NCI-H2081 treated with DMSO at 0.1 percent for 48 hours (cell line): ENCODE measurements at places on chromosomes 12 and 14.

- no peak for DNase-seq
Observed at GRCh38 chr14:88792473-88793258, at the start of gene EML5. TSS of gene EML5 (minus strand) at chr14:88792953. CDS start at chr14:88792503, 450 bp downstream.

DNA sequence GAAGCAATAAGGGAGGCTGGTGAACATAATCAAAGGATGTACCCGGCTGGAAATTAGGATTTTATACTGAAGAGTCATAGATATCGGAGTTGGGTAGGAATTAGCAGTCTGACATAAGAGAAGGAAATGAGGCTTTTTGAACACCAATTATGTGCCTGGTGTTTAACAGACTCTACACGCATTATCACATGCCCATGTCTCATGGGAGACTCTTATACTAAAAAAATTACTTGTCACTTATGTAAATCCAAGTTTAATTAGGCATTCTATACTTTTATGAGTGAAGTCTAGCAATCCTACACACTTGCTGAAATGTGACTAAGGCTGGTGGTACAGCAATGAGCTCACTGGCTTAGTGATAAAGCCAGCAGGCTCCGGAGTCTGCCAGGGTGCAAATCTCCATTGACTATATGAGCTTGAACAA is 93.5 kb downstream of the NUAK1 start:
- DNase-seq: no peak

GRCh38 chr12:132967736-132968135 is 11.6 kb upstream of the ZNF605 start:
- DNase-seq: no peak

GRCh38 chr14:42224053-42224888 is 617.6 kb downstream of the LRFN5 start:
- no peak for DNase-seq

GRCh38 chr12:132886529-132887477 is 602 bp downstream of the CHFR start:
- DNase-seq: no peak

DNA sequence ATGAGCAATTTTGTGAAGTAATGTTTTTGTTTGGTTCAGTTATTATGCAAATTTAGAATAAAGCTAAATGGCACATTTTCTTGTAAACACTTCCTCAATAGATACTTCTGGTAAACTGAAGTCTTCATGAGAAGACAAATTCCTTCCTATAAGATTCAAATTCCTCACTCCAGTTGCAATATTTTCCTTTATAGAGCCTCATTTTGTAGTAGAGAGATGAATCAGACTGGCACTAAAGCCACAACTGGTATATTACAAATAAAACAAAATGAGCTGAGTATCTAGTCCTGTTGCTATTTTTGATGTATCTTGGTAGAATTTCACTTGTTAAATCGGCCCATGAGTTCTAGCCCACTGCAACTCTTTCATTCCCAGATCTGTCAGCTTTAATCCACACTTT is 5.5 kb downstream of the LGR5 start:
- no peak for DNase-seq

- DNase-seq: no peak
Observed at GRCh38 chr12:52007982-52008510, 1.3 kb downstream of the TAMALIN start.

DNA sequence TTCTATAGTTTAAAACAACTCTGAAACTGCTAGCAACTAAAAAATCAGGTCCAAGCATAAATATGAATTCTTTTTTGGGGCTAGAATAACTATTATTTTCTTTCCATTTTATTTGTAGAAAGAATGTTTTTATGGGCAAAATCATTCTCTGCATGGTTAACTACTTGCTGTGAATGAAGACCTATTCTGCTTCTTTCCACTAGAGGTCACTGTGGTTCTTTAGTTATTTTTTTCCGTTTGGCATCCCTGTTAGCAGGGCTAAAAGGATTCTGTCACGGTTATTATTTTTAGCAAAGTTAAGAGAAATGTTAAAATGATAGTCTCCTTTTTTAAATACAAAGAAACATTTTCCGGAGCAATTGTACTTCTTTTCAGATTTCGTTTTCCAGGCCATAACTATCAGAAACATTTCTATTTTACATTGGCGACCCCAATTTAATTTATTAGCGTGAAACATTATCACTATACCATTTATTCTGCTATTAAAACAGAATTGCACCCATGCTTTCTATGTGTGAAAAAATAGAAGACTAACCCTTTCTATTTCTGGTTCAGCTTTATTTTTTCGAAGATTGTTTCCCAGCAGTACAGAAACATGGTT is 404.8 kb downstream of the ATP23 start:
- DNase-seq: peak; percentile 30

- no peak for DNase-seq
Observed at GRCh38 chr14:55607386-55607785, 27.4 kb downstream of the KTN1 start.

DNA sequence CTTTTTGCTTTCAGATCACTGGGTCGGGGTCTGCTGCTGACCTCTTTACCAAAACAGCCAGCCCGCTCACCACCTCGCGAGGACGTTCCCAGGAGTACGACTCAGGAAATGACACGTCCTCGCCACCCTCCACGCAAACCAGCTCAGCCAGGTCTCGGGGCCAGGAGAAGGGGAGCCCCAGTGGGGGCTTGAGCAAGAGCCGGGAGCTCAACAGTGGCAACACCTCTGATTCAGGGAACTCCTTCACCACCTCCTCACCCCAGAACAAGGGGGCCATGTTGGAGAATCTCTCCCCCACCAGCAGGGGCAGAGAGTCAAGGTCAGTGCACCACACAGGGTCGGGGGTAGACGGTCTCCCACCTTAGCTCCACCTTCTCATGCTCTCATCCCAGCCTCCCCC is 33.4 kb upstream of the HSPB8 start:
- DNase-seq: no peak

GRCh38 chr12:108009442-108010070 is 119.5 kb upstream of the WSCD2 start:
- DNase-seq: no peak

DNA sequence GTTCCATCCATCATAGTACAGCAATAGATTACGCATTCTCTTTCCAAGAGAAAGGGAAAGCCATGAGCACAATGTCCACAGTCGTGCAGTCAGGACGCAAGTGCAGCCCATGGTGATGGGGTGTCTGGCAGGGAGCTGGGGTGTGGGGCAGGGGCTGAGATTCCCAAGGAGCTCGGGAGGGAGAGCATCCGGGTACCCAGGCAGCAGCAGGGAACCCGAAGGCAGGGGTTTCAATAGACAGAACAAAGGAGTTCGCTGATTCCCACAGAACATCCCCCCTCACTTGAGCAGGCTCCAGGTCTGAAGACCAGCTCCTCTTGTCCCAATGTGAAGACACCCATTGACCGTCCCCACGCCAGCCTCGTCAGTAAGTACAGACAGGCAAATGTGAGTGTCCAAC is 13.5 kb downstream of the ANHX start:
- DNase-seq: no peak

DNA sequence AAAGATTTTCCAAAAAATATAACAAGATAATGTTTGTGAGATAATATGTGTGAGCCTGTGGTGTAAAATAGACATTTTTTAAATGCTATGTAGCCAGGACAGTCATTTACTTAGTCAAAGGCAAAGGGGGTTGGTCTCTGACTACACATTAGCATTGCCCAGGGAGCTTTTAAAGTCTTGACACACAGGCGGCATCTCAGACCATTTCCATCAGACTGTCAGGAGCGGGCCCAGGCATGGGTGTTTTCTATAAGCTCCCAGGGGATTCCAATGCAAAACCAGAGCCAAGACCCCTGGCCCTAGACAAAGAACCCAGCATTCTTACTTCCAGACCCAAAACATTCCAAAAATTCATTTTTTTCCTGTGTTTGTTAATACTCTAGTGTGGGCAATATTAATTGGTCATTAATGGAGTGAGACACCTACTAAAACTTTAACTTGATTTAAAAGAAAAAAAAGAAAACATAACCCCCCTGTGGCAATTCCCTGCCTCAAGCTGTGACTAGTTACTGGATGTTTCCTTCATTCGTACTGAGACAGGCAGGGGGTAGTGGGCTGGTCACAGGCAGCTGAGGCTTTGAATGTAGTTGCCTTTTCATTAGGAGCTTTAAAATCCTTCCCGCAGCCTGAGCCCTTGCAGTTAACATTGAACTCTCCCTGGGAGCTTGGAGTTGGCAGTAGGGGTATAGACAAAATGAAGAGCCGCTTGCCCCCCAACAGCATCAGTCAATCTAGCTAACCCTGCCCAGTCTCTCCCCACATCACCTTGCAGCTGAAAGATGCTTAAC is 103.7 kb downstream of the CMKLR1 start:
- no peak for DNase-seq

DNA sequence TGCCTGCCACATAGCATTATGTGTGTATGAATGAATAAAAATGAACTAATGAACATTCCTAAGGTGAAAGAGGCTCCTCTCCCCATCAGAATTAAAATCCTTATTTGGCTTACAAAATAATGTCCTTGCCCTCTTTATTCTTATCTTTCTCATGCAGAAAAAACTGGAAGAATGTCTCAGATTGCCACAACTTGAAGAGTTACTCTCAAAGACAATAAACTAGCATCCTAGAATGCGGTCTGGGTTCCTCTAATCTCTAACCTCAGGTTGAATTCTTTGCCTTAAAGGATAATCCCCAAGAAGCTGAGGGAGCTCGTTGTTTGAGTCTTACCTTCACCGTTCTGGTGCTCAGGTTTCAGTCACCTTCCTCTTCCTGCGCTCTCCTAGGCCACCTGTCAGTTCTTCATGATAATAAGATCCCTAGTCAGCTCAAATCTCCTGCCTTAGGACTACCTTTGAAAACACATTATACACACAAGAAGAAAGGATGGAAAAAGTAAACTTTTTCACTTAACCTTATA is 147.1 kb downstream of the PHLDA1 start:
- DNase-seq: no peak

DNA sequence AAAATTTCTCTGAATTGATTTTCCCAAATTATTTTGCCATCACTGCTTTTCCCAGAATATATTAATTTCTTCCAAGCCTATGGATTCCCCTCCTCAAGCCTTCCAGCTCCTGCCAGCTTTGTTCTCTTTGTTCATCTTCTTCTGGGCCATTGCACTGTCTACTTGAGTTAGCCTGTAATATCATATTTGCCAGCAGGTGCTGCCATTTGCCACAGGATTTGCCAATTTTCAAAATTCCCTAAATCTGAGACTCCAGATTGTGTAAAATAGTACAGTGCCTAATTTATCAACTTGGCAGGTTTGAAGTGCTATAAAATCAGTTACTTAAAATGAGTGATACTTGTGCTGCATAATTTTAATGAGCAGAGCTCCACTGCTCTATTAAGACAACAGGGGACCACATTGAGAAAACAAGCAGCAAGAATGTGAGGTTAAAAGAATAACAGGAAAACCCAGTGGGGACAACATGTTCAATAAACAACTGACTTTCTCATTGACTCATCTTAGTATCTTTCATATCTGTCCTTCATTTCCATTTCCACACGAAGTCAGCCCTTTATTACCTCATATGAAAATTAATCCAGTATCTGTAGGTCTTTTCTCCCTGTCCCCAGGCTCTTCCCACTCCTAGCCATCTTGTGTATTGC is 84.6 kb upstream of the CCDC196 start:
- peak; percentile 15 for DNase-seq

DNA sequence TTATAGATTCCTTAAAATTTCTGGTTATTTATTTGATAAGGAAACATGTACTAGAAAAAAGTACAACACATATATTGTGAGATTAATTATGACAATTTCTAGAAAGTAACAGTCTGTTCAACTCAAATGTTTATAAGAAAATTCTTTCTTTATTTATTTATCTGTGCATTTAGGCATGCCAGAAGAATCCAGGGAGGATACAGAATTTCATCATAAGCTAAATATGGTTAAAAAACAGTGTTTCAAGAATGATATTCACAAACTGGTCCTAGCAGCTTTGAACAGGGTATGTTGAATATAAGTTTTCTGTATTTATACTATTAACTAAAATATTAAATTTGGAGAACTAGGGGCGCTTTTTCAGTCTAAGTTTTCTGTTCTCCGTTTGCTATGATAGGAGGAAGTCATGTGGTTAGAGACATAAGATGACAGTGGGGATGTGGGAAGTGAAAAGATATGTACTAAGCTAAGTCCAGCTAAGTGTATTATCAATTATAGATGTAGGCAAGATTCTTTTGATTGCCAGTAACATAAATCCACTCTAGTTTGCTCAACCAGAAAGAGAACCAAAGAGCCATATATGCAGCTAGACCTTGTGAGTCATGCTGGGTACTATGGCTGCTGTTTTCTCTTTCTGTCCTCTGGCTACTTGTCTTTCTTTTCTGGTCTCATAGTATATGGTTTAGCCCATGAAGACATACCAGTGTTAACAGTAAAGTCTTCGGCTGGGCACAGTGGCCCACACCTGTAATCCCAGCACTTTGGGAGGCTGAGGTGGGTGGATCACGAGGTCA is 39.0 kb downstream of the LRRK2 start:
- DNase-seq: no peak

DNA sequence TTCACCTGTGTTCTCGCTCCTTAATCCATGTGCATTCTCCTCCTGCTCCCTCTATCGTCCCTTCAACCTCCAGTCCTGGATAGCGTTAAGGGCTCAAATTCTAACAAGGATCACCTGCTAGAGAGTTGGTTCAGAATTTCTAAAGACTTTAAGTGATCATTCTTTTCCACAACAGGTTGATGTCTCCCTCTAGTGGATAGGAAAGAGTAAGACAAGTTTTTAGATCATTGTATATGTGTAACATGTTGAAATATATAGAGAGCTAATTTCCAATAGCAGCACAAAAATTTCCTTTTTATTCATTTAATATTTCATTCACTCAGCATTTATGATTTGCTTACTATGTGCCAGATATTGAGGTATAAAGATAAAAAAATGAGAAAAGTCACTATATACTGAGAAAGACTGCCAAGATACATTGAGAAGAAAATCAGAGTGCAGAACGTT is 9.3 kb upstream of the ESR2 start:
- DNase-seq: peak; percentile 57

GRCh38 chr12:31250179-31250578 is 75.8 kb downstream of the SINHCAF start:
- DNase-seq: no peak

DNA sequence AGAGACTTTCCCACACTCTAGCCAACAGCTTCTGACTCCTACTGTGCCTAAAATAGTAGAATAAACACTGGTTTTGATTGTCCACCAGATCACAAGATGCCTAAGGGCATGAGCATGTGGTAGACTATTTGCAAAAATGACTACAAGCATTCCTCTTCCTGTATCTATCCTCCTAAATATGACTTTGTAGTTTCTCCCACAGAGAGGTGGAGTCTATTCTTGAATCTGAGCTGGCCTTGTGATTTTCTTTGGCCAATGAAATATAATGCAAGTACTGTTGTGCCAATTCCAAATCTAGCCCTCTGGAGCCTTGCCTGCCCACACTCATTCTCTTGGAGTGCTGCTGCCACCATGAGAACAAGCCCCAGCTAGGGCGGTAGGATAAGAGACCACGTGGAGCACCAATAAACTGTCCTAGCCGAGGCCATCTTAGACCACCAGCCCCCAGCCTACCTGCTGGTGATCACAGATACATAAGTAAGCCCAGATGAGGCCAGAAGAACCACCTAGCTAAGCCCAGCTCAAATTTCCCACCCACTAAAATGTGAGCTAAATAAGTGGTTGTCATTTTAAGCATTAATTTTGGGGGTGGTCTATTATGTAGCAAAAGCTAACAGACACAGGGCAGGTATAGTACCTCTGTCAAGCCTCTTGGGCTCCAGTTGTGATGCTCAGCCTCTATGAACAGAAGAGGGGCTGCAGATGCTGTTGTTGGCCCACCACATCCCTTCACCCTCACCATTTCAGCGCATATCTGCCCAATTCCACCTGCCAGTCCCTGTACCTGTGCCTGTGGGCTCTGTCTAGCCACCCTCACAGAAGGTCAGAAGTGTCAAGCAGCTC is 17.9 kb downstream of the ZFP36L1 start:
- no peak for DNase-seq

GRCh38 chr14:32913725-32914124 is 25.0 kb upstream of the NPAS3 start:
- DNase-seq: no peak

- DNase-seq: no peak
Observed at GRCh38 chr12:111443586-111443985, 37.9 kb downstream of the SH2B3 start.
